ENCODE measurements at places on chromosomes 4 and X.

DNA sequence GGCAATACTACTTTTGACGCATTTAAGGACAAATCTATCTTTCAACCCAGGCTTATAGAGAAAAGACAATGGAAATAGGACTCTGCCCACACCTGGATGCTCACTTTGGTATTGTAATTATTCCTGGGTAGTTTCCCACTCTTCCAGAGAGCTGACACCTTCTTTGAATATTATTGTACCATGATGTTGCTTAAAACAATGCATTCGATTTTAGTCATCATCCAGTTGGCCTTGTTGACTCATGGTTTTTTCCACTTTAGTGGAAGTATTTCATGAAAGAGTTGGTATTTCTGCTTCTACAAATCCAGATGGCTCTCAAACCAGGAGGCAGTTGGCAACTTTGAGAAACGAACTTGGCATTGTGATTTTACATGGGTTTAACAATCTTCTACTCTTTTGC is 124.2 kb downstream of the ENOX2 start:
- DNase-seq = no peak

DNA sequence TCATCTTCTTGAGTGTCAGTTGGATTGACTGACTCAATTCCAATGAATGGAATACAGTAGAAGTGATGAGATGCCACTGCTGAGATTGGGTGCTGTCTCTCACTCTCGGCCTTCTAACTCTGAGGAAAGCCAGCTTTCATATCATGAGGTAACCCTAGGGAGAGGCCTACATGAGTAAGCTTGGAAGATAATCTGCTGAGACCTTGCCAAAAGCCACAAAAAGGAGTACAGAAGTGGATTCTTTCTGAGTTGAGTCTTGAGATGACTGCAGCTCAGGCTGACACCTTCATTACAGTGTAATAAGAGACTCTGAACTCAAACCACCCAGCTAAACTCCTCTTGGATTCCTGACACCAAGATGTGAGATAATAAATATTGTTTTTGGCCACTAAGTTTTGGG is 537.4 kb upstream of the MAGEB18 start:
- no peak for DNase-seq

DNA sequence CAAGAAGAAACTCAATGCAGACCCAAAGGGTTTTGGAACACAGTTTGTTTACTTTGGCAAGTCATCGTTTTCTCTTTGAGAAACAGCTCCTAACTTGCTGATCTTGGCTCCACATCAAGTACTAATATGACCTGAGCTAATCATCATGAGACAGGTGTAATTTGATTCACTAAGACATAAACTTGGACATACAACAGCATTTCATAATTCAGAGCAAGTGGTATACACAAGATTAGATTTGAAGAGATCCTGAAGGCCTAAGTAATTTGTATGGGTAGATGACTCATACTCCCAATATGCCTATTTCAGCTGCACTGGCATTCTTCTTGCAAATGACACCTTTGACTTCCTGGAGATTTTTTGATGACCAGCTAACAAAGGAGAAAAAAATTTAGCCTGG is 1521.7 kb downstream of the RPA4 start:
- DNase-seq = no peak

DNA sequence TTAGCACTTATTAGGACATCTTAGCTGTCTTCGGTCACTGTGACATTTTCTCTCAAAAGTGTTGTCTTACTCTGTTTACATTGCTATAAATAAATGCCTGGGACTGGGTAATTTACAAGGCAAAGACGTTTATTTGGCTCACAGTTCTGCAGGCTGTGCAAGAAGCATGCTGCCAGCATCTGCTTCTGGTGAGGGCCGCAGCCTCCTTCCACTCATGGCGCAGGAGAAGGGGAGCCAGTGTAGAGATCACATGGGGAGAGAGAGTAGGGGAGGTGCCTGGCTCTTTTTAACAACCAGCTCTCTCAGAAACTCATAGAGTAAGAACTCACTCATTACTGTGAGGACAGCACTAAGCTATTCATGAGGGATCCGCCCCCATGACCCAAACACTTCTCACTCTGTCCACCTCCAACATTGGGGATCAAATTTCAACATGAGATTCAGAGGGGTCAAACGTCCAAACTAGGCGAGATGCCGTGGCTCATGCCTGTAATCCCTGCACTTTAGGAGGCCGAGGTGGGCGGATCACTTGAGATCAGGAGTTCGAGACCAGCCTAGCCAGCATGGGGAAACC is 43.5 kb upstream of the HERC6 start:
- DNase-seq = no peak

DNA sequence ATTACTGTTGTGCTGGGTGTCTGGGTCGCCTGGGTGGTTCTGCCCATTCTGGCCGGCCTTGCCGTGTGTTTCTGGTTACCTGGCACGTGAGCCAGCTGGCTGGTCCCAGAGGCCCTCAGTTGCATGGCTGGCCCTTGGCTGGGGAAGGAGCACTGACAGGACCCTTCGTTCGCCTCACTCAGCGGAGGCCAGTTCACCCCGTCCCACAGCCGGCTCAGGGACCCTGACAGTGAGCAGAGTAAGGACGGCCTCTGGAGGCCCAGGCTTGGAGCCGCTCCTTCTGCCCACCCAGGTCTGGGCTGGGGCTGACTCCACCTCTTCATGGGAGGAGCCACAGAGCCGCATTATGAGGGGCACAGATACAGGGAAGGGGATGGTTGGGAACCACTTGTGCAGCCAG is 20.3 kb upstream of the HGFAC start:
- no peak for DNase-seq

- no peak for DNase-seq
Measured at GRCh38 chr4:147160908-147161513, 215.3 kb upstream of the TTC29 start.

DNA sequence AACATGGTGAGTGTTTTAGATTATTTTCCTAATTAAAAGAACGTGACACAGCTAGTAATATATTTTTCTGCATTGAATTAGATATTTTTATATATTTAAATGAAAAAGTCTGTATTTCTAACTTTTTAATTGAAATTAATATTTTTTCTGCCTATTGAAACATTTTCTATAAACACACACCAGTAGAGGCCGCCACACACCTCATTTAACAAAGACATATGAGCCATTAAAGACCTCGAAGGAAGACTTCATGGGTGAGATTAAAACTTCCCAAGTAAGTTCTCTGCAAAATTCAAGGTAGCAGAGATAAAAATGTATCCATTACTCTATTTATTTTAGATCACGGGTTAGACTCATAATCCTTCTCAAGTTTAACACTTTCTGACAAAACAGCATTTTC is 8.3 kb downstream of the SLITRK2 start:
- no peak for DNase-seq

DNA sequence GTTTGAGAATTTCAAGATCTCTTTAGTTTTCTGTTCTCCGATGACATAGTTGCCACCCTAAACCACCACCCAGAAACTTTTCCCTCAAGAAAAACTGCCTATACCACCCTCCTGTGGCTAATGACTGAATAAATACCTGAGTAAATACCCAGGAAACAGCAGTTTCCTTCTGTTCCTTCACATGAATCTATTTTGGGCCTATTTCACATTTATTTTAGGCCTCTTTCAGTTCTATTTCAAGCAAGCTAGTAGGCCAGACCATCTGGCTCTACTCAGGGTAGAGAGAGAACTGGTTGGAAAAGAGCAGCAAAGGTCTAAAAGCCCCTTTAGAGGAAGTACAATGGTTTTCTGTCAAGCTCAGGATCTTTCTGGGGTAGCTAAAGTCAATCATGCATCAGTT is 23.4 kb downstream of the ARHGEF9 start:
- DNase-seq = no peak

- no peak for DNase-seq
Measured at GRCh38 chrX:68345025-68345424, 88.3 kb downstream of the OPHN1 start.

- no peak for DNase-seq
Measured at GRCh38 chrX:54633641-54634040, 103.6 kb downstream of the GNL3L start.

DNA sequence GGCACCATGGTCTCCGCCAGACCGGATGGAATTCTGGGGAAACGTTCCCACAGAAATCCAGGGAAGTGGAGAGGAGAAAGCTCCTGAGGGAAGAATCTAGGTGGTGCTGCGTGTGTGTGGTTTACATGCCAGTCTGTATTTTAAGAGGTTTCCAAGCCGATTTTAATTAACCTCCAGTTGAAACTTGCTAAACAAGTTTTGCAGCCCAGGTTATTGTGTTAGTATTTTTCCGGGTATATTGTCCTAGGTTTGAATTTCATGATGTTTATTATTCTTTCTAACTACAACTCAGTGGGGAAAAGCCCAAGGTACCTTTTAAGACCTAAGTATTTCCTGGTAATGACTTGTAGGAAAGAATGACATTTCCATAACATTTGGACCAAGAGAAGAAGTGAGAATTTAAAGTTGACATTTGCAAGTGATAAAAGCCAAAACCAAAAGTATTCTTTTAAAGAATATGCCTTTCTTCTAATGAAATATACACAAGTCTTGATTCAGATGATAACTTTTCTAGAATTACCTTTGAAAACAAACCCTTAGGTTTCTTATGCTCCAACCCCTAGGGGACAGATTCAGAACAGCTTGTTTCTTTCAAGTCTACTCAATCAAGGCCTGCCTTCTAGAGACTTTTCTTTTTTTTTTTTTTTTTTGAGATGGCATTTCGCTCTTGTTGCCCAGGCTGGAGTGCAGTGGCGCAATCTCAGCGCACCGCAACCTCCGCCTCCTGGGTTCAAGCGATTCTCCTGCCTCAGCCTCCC is 14.6 kb downstream of the SAT1 start:
- no peak for DNase-seq

DNA sequence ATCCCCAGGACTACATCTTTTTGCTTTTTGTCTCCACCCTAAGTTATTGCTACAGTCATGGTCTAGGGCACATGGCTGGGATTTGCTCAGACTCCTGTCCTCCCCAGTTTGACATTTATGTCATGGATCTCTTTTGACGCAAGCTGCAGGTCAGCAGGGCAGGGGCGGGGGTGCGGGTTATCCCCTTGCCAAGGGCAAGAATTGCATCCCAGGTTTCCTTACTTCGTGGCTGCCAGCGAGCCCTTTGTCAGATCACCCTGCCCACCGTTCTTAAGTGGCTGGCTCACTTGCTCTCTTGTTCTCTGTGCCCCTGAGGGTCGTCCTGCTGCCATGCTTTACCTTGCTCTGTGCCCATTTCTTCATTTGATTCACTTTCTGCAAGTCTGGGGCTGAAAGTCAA is 21.1 kb upstream of the UBA1 start:
- no peak for DNase-seq

DNA sequence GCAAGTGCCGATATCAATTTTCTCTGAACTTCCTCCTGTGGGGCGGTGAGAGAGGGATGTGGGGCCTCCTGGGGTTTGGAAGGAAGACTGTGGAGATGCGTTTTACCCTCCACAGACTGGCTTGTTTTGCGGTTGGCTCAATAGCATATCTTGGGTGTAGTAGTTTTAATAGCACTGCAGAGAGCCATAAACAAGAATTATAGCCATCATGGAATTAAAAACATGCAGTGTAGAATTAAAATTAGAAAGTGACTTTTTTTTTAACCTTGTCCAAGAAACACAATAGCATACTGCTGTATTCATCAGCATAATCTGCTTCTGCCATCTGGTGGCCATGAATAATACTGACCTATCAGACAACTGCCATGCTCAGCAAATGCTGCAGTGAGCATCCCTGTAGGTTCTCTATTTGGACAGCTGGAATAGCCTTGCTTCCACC is 47.3 kb upstream of the SCML1 start:
- no peak for DNase-seq

DNA sequence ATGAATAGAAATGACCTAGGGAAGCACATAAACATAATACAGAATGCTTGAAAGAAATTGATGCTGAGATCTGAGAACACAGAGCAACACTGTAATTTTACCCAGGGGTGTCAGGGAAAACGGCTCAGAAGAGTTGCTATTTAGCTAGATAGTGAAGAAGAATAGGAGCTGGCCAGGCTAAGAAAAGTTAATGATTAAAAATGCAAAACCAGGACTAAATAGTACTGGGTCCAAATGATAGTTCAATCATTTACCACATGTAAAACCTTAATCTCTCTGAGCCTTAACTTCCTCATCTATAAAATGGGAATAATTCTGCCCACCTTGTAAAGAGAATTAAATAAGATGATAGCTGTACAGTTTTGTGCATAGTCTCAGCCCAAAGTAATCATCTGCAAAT is 97.1 kb downstream of the PARM1 start:
- DNase-seq = no peak

- DNase-seq = no peak
Measured at GRCh38 chrX:87489071-87489470, 28.5 kb upstream of the KLHL4 start.

- DNase-seq = no peak
Measured at GRCh38 chr4:163404580-163404979, 60.9 kb downstream of the NPY5R start.

GRCh38 chr4:41146196-41146595 is 68.1 kb downstream of the APBB2 start:
- DNase-seq = no peak

DNA sequence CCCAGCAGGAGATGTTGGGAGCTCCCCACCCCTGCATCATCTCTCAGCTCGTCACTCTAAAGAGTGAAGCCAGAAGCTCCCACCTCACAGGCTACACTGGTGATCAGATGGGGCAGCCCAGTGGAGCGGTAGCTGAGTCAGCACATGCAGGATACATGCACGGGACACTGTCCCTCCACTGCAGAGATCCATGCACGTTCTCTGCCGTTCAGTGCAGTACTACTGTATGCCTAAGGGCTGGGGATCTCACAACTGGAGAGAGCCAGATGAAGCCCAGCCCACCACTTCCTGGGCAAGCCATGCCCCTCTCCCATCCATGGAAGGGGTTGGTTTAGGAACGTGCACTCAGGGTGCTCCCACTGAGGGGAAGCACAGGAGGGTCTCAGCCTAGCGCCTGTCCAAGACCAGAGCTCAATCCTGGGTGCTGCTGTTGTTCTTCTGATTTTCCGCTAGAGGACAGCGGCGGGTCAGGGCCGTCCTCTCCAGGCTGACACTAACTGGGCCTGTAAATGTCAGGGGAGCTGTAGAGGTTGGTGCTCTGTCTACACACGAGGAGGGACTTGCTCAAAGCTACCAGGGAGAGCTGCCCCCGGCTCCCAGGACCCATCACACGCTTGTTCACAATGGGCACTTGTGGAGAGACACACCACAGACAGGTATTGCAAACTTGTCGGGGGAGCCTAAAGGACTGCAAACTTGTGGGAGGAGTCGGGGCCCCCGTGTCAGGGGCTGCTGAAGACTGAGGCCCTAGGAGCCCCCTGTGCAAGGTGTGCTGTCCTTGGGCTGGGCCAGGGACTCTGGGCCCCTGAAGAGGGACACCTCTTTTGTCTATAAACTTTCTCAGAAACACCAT is 18.2 kb upstream of the ABLIM2 start:
- no peak for DNase-seq

DNA sequence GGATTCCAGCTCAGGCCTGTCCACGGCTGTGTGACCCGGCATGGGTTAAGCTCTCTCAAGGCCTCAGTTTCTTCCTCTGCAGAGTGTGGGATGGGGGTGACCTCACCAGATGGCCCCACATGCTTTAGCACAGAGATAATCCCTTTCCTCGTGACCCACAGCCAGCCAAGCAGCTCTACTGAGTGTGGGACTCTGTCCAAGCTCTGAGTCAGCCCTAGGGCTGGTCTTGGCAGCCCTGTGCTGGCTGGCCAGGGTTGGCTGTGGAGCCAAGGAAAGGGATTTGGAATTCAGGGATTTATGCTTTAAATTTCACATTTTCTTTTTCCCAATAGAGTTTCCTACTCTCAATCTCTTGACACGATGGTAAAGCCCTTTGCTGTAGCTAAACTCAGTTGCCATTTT is 19.7 kb upstream of the SPON2 start:
- no peak for DNase-seq

GRCh38 chr4:173214231-173214630 is 45.6 kb downstream of the GALNT7 start:
- no peak for DNase-seq

- no peak for DNase-seq
Measured at GRCh38 chrX:102765217-102765616, 44.7 kb downstream of the GPRASP3 start.

- DNase-seq = no peak
Measured at GRCh38 chrX:11329021-11329420, 35.8 kb downstream of the AMELX start.
